ENCODE measurements at places on chromosomes 2 and 18.

DNA sequence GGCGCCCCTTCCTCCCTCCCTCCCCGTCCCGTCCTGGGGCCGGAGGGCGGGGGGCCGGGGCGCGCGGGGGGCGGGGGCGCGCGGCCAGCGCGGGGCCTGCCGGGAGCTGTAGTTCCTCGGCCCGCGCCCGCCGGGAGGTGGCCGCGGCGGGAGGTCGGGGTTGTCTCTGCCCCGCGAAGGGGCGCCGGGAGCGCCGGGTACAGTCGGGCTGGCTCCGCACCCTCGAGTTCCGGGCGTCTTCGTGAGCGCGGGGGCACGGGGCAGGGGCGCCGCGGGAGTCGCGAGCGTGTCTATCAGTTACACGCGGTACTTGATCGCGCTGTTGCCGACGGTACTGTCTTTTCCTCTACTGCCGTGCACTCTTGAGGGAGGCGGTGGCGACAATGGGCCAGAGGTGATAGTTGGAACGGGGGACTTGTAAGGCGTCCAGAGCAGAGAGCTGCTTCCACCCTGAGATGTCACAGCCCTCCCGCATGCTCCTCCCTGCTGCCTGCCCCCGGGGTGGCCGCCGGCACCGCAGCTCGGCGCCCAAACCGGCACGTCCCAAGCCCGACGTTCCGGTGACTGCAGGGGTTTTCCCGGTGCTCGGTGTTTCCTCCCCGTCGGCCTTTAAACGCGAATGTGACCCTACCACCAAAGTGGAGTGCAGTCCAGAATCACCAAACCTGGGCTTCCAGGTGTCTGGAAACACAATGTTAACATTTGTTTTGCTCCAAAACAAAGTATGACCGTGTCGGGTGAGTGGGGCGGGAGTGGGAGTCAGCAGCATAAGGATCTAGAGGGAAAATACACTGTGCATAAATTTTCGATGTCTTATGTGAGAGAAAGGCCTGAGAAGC lies at the start of gene PRKD3:
TSS of gene PRKD3 (minus strand) at position 48 of the 839 bp plus-strand sequence. CDS start 8,309 bp downstream, outside the sequence.
- DNase-seq = peak; percentile 44

GRCh38 chr18:78728784-78729467 lies 250.7 kb upstream of the SALL3 start:
- DNase-seq = no peak

DNA sequence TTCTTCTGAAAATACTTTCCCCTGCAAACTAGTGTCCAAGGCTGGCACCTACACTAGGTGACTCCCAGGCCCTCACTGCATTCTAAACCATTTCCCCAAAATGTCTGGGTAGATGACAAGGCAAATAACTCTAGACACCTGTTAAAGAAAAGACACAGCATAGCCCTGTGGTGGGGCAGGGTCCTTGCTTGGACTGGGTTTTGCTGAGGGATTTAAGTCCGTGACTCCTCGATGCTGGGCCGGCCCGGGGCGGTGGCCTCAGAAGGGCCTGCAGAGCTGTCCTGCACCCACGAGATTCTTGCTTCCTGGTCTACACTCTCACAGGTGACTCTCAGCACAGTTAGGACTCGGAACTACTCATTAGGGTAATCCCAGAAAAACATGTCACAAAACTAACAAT lies 55.2 kb downstream of the MBP start:
- DNase-seq = no peak

DNA sequence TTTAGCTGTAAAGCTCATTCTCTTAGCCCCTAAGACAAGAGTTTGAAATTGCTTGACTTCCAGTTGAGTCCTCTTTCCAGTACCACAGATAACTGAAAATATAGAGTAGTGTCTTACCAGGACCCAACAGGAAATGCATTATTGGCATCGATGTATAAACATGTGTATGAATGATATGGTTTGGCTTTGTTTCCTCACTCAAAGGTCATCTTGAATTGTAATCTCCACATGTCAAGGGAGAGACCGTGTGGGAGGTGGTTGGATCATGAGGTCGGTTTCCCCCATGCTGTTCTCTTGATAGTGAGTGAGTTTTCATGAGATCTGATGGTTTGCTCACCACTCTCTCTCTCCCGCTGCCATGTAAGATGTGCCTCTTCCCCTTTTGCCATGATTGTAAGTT lies 745.0 kb downstream of the TMEM182 start:
- no peak for DNase-seq

DNA sequence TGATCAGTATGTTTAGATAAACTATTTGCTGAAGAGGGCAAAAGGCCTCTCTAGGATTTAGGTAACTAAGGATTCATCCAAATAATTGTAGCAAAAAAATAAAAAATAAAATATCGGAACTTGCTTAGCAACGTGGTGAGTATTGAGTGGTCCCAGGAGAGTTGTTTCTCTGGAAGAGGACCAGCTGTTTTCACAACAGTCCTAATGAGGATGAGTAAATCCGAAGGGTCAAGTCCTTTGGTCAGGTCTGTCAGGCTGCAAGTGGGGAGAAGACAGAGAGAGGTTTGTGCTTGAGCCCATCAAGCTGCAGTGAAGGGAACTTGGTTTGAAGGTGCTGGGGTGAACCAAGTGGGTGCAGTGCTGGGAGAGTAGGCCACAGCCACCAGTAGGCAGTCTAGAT lies 539.2 kb downstream of the SLC4A3 start:
- no peak for DNase-seq

GRCh38 chr2:49129034-49129433 lies 25.3 kb downstream of the FSHR start:
- DNase-seq = no peak

DNA sequence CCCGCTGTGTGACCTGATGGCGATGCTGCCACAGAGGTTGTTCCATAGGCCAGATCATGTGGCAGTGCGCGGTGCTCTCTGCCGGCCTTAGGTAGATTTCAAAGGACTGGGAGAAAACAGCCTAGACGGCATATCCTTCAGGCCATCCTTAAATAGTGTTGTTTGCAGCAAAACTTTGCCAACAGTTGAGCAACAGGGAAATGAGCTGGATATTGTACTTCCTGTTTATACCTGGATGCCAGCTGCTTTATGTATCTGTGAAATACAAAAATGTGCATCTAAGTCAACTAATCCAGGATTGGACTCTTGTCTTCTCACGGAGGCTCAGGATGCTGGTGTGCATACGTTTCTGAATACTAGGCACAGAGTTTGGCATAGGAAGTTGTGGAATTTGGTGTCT lies 107.1 kb downstream of the EML6 start:
- DNase-seq = no peak

- DNase-seq = no peak
Observed at GRCh38 chr2:120349440-120349921, 3.5 kb downstream of the INHBB start.

DNA sequence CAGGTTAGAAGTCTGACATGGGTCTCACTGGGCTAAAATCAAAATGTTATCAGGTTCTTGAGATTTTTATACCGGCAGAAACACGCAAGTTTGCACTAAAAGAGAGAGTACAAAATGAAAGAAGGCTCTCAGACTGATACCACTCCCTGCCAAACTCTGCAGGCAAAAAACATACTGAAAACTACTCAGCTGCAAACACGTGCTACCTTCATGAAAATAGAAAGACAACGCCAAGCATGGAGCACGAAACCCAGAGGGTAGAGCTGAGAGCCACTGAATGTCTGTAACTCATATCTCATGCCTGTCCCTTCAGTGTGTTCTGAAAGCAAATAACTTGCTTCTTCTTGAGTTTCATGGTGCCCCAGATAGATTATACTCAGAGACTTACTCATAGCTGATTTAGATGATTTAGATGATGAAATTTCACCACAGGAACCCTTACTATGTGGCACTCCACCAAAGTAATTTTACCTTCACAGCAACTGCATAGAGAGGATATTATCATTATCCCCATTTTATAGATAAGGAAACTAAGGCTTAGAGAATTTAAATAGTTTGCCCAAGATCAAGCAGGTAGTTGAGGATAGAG lies 313.0 kb upstream of the SLC39A10 start:
- no peak for DNase-seq

- no peak for DNase-seq
Observed at GRCh38 chr2:174623106-174623637, 25.6 kb upstream of the WIPF1 start.

GRCh38 chr2:57558312-57558711 lies 488.3 kb upstream of the VRK2 start:
- no peak for DNase-seq

- DNase-seq = no peak
Observed at GRCh38 chr2:233264667-233265066, 13.2 kb downstream of the ATG16L1 start.

- no peak for DNase-seq
Observed at GRCh38 chr2:25339791-25340180, 1.9 kb downstream of the DNMT3A start.

GRCh38 chr2:98541906-98542305 lies 66.4 kb downstream of the COA5 start:
- DNase-seq = no peak

DNA sequence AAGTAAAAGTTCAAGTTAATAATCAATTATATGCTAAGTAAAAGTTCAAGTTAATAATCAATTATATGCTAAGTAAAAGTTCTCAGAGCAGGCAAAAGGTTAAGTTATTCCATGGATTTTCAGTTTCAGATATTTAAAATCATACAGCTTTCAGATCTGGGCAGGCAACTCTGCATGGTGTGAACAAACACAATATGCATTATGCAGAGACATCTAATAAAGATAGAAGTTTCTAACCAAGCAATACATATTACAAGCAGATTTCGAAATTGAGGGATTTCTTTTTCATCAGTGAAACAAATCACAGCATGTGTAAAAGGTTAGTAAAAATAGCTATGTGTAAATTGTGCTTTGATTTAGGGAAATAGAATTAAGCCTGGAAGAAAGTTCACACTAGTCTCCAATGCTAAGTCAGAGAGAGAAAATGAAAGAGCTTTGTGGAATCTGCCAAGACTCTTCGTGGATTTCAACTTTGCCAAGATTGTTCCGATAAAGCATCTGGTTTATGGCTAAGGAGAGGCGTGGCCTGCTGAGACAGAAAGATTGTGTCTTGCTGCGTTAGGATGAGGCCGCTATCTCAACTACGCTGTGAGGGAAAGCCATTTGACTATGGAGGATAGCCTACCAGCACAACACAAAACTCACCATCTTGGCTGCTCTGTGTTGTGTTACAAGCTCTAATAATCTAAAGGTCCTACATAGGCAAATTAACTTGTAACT lies 60.1 kb upstream of the SLC16A14 start:
- no peak for DNase-seq

DNA sequence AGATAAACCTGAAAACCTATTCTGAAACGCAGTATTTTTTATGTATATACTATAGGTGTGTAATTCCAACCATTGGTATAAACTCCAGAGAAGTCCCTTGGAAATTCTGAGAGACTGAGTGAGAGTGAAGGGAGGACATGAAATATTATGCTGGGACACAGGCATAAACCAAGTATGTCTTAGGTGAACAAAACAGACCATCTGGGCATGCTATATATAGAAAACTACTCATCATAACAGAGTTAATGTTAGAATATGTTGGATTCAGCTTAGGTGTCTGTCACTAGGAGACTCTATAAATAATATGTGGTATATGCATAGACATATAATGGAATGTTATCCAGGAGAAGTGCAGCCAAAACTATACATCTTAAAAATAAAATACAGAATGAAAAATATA lies 282.6 kb downstream of the LRP1B start:
- no peak for DNase-seq

- no peak for DNase-seq
Observed at GRCh38 chr2:124180635-124181034, 155.5 kb downstream of the CNTNAP5 start.

GRCh38 chr18:63374540-63374939 lies 7.5 kb upstream of the KDSR start:
- no peak for DNase-seq

- no peak for DNase-seq
Observed at GRCh38 chr2:103265521-103265920, 503.7 kb downstream of the TMEM182 start.

GRCh38 chr2:25043241-25043867 lies 1.5 kb downstream of the EFR3B start:
- DNase-seq = no peak

GRCh38 chr2:230866756-230867523 lies 2.2 kb downstream of the ITM2C start:
- peak; percentile 72 for DNase-seq

- DNase-seq = no peak
Observed at GRCh38 chr18:67876871-67877270, 360.4 kb upstream of the DSEL start.

GRCh38 chr2:64220894-64221617 lies 76.8 kb upstream of the PELI1 start:
- no peak for DNase-seq

GRCh38 chr18:10470429-10470828 lies 16.0 kb downstream of the APCDD1 start:
- DNase-seq = no peak

DNA sequence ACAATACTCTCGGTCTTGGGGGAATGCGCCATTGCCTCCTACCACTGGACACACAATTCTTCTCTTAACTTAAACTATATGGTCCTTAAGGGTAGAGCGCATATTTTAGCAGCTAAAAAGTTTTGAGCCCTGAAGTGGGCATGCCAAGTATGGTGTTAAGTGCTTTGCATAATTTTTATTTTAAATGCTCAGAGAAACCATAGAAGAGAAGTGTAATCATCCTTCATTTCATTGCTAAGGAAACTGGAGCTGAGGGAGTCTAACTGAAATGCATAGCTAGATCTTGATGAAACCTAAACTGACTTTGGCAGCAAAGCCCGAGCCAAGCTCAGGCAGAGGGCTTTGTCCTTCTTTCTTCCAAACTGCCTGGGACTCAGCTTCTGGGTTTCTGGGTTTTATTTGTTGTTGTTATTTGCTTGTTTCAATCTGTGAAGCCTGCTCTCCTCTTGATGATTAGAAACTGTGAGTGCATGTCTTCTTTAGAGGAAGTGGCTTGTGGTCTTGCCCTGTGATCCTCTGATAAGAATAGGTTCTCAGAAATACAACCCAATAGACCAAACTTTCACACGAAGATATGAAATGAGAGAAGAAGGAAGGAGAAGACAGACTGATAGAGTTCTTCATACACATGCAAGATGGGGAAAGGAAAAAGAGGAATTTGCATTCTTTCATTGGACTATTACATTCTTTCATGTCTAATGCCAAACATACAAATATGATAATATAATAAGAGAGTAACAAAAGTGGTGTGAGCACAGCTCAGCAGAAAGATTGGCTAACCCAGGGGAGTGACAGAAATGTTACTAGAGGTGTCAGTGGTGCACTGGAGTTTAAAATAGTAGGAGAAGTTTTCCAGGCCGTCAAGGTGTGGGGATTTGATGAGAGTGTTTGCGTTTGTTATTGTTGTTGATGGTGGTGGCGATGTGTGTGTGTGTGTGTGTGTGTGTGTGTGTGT lies 7.5 kb upstream of the RNF144A start:
- no peak for DNase-seq

DNA sequence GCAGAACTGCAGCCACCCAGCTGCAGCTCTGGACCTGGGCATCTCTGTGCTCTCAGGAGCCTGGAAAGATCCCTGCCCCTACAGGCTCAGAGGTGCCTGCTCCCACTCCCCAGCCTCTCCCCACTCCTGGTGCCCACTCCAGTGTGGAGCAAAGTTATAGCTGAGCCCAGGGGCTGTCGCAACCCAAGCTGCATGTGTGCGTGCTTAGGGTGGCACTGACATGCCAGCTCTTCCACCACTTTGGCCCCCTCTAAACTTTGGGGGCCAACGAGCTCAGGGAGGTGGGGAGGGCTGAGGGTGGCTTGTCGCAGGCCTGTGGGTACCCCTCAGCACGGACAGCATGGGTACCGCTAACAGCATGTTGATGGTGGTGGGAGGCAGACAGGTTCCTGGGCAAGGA lies 126.3 kb upstream of the FHL2 start:
- DNase-seq = no peak

All from effector memory CD4-positive, alpha-beta T cell (primary cell).